ENCODE measurements at places on chromosomes 3 and 15.

DNA sequence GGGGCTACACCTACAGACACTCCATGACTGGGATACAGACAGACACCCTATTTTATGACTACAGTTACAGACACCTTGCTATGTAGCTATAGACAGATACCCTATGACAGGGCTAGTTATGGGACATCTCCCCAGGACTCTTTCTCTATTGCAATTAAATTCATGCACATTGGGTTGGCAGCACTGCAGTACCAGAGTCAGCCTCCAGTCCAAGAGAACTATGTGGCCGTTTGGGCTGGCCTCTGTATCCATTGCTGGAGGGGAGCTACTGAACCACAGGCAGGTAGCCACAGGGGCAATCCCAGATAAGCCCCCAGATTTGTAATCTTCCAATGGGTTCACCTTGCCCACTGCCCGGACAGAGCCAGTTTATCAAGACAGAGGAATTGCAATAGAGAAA lies 108.4 kb upstream of the SPATA16 start:
- no peak overlapping the region for H3K27ac ChIP-seq
- H3K36me3 ChIP-seq: no peaks in the 10 kb centered on the region
- H3K4me3 ChIP-seq: no peak overlapping the region
- H3K4me1 ChIP-seq: no peaks in the 10 kb centered on the region
- no peak for DNase-seq

DNA sequence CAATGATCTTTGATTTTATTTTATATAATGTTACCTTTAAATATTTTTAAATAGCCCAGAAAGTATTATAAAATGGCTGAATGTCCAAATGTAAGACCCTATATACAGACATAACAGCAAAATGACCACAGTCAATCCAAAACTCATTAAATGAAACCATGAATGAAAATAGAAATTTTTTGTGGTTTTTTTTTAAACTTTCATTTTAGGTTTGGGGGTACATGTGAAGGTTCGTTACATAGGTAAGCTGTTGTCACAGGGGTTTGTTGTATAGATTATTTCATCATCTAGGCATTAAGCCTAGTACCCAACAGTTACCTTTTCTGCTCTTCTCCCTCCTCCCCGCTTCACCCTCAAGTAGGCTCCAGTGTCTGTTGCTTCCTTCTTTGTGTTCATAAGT lies 108.8 kb downstream of the FAIM start:
- no peaks in the 10 kb centered on the region for H3K36me3 ChIP-seq
- DNase-seq: no peak
- no peak overlapping the region for H3K4me3 ChIP-seq
- no peaks in the 10 kb centered on the region for H3K27me3 ChIP-seq
- H3K27ac ChIP-seq: no peak overlapping the region

GRCh38 chr15:39833515-39833981 lies 50.9 kb upstream of the FSIP1 start:
- H3K4me1 ChIP-seq: peaks cover 10% of the 10 kb centered on the region
- H3K27me3 ChIP-seq: no peaks in the 10 kb centered on the region
- no peak overlapping the region for H3K27ac ChIP-seq
- no peaks in the 10 kb centered on the region for H3K36me3 ChIP-seq

GRCh38 chr3:167575000-167575600 lies 78.6 kb downstream of the WDR49 start:
- no peaks in the 10 kb centered on the region for H3K4me1 ChIP-seq
- H3K36me3 ChIP-seq: no peaks in the 10 kb centered on the region

GRCh38 chr15:60396100-60396499 lies 1.7 kb downstream of the ANXA2 start:
- H3K27ac ChIP-seq: peak overlapping the region; percentile 97
- H3K36me3 ChIP-seq: peaks cover 5% of the 10 kb centered on the region
- no peaks in the 10 kb centered on the region for H3K27me3 ChIP-seq
- DNase-seq: no peak

- peaks cover 5% of the 10 kb centered on the region for H3K27me3 ChIP-seq
- H3K4me1 ChIP-seq: no peaks in the 10 kb centered on the region
- no peak overlapping the region for H3K27ac ChIP-seq
- H3K4me3 ChIP-seq: no peak overlapping the region
- H3K36me3 ChIP-seq: no peaks in the 10 kb centered on the region
- no peak for DNase-seq
These were observed 36.0 kb upstream of the HDGFL3 start for GRCh38 chr15:83243634-83244033.

DNA sequence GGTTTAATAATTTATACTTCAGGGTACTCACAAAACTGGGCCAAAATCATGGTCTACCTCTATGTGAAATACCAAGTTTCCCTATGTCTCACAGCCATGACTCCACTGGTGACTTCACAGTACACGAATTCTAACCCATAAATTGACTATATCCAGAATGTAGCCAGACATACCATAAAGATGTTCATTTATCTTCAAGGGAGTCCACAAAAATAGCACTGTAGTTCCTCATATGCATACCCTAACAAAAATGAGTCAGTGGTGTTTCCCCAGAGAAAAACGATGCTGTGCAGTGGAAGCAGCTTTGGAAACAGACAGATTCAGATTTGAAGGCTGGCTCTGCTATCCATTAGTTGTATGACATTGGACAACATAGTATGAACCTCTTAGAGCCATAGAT lies 438.8 kb downstream of the FHIT start:
- H3K4me3 ChIP-seq: no peak overlapping the region
- no peak overlapping the region for H3K27ac ChIP-seq
- no peaks in the 10 kb centered on the region for H3K36me3 ChIP-seq
- H3K4me1 ChIP-seq: no peaks in the 10 kb centered on the region
- H3K27me3 ChIP-seq: no peaks in the 10 kb centered on the region

DNA sequence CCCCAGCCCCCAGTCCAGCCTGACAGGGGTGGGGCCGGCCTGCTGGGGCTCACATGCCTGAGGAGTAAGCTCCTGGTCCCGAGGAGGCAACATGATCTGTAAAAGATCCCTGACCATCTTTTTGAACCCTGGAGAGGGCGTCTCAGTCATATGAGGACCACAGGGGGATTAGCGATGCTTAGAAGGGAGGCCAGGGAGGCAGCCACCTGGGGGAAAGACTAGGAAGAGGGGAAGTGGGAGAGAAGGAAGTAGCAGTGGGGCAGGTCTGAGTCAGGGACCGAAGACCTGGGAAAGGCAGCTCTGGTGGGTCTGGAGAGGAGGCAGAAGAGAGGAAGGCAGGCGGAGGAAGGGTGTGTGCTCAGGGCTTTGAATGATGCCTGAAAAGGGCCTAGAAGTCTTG lies 18.9 kb downstream of the PIF1 start:
- no peak overlapping the region for H3K4me3 ChIP-seq
- H3K36me3 ChIP-seq: no peaks in the 10 kb centered on the region

DNA sequence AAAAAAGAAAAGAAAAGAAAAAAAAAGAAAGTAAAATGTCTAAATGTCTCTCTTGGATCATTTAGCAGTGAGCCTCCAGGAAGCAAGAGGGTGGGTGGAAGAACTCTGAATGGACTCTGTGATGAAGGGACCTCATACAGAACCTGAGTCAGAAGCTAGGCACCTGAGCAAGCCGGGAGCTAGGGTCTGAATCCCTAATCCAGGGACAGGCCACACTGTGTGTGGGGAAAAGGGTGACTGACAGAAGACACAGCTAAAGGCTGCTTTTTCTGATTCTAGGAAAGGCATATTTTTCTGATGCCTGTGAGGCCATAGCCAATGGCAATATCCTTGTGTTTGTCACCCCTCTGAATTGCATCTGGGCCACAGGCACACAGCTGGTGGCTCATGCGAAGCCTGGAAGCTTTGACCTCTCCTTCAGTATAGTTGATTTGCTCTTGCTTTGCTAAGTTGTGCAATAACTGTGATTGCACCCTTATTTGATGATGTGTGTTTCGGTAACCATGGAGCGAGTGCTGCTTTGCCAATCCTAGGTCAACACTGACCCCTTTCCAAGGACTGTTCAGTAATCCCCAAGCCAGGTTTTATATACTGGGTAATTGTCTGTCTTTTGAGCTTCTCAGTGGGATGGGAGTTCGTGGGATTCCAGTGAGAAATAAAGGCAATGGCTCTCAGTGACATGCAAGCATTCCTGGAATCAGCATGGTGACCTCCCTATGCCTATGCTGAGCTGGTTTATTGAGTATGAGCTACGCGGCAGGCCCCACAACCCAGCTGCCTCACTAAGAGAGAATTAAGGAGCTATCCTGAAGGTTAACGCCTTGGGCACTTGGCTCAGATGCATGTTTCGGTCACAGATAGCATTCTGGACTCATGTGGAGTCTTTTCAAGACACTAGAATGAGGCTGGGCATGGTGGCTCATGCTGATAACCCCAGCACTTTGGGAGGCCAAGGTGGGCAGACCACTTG lies 49.0 kb upstream of the OSBPL11 start:
- H3K4me3 ChIP-seq: no peak overlapping the region
- H3K36me3 ChIP-seq: no peaks in the 10 kb centered on the region
- H3K27me3 ChIP-seq: no peaks in the 10 kb centered on the region
- no peak for DNase-seq
- no peaks in the 10 kb centered on the region for H3K4me1 ChIP-seq

GRCh38 chr3:71067977-71068654 lies 515.4 kb downstream of the FOXP1 start:
- no peak for DNase-seq
- H3K27me3 ChIP-seq: no peaks in the 10 kb centered on the region
- H3K27ac ChIP-seq: no peak overlapping the region
- peaks cover 28% of the 10 kb centered on the region for H3K4me1 ChIP-seq
- H3K36me3 ChIP-seq: no peaks in the 10 kb centered on the region
- no peak overlapping the region for H3K4me3 ChIP-seq

GRCh38 chr3:107954845-107955244 lies 136.0 kb downstream of the CD47 start:
- no peak for DNase-seq
- no peak overlapping the region for H3K27ac ChIP-seq
- H3K4me1 ChIP-seq: peaks cover 23% of the 10 kb centered on the region
- no peaks in the 10 kb centered on the region for H3K36me3 ChIP-seq
- no peaks in the 10 kb centered on the region for H3K27me3 ChIP-seq
- H3K4me3 ChIP-seq: no peak overlapping the region

DNA sequence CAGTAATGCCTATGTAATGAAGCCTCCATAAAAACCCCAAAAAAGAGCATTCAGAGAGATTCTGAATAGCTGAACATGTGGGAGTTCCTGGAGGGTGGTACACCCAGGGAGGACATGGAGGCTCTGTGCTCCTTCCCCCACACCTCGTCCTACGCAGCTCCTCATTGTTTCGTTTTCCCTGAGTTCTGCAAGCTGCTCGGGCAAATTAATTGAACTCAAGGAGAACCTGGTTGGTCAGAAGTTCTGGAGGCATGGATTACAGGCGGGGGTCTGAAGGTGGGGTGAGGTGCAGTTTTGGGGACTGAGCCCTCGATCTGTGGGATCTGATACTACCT lies 142.2 kb downstream of the MYO9A start:
- no peaks in the 10 kb centered on the region for H3K36me3 ChIP-seq
- H3K4me1 ChIP-seq: no peaks in the 10 kb centered on the region
- H3K27me3 ChIP-seq: no peaks in the 10 kb centered on the region
- no peak overlapping the region for H3K4me3 ChIP-seq

- H3K27me3 ChIP-seq: no peaks in the 10 kb centered on the region
- DNase-seq: no peak
- no peak overlapping the region for H3K27ac ChIP-seq
These were observed 129.6 kb downstream of the NR2F2 start for GRCh38 chr15:96460106-96460505.

DNA sequence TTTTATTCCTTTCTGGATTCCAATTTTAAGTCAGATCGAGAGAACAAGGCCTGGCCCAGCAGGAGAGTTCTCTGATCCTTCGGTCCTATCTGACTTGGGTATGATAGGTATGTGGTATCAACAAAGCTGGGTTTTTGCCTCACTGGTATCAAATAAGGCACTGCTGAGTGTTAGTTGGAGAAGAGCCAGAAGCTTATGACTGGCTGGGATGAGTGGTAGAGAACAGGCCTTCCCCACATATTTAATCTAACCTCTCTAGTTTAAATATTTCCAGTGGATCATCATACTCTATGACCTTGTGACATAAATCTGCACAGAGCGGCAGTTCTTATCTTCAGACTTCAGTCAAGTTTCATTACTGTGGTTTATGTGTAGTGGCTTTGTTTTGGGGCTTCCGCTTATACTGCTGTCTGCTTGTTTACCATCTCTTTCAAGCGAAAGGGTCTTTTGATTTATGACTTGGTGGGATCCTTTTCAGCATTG lies 164.5 kb downstream of the PTPRG start:
- H3K4me1 ChIP-seq: no peaks in the 10 kb centered on the region
- no peak for DNase-seq
- no peaks in the 10 kb centered on the region for H3K27me3 ChIP-seq
- H3K27ac ChIP-seq: no peak overlapping the region
- no peaks in the 10 kb centered on the region for H3K36me3 ChIP-seq

DNA sequence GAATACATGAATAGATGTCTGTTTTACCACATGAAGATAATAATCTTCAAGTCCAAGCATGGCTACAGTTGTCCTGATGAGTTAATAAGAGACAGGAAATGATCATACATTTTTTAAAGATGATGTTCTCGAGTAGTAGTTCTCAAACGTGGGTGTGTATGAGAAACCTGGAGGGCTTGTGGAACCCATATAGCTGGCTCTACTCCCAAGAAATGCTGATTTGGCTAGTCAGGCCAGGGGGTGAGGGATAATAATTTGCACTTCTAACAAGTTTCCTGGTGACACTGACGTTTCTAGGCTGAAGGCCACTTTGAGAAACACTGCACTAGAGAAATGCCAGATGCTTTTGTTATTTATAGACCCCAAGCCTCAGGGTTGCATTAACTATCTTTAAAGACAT lies 37.0 kb downstream of the ROPN1B start:
- H3K4me3 ChIP-seq: no peak overlapping the region
- DNase-seq: no peak
- H3K4me1 ChIP-seq: no peaks in the 10 kb centered on the region

GRCh38 chr15:69612112-69612511 lies 159.5 kb downstream of the RPLP1 start:
- DNase-seq: no peak
- no peaks in the 10 kb centered on the region for H3K36me3 ChIP-seq
- H3K4me1 ChIP-seq: no peaks in the 10 kb centered on the region
- H3K27ac ChIP-seq: no peak overlapping the region
- no peaks in the 10 kb centered on the region for H3K27me3 ChIP-seq

GRCh38 chr3:147119989-147120388 lies 286.4 kb downstream of the ZIC4 start:
- no peaks in the 10 kb centered on the region for H3K36me3 ChIP-seq
- no peak overlapping the region for H3K27ac ChIP-seq
- H3K27me3 ChIP-seq: no peaks in the 10 kb centered on the region
- DNase-seq: peak; percentile 29

DNA sequence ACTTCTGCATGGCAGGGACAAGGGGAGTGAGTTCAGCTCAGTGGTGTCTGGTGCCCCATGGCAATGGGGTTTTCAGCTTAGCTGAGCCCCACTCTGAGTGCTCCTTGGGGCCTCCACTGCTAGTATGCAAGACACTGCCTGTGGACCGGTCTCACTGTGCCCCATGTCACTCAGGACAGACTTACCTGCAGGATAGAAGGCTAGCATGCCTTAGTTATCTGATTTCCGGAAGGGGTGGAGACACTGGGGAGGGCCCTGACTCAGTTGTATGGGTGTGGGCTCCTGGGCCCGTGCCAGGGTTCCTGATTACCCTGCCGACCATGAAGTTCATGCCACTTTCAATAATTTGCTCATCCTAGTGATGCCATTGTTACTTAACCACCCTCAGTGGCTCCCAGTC lies 4.3 kb upstream of the SLC6A20 start:
- no peak for DNase-seq
- H3K27me3 ChIP-seq: peaks cover 34% of the 10 kb centered on the region
- no peak overlapping the region for H3K4me3 ChIP-seq
- H3K27ac ChIP-seq: no peak overlapping the region
- peaks cover 8% of the 10 kb centered on the region for H3K4me1 ChIP-seq
- H3K36me3 ChIP-seq: no peaks in the 10 kb centered on the region
